ENCODE measurements at places on chromosomes 2 and 18.

GRCh38 chr2:236607471-236608187 is 38.0 kb downstream of the ACKR3 start:
- peak; percentile 82 for DNase-seq

DNA sequence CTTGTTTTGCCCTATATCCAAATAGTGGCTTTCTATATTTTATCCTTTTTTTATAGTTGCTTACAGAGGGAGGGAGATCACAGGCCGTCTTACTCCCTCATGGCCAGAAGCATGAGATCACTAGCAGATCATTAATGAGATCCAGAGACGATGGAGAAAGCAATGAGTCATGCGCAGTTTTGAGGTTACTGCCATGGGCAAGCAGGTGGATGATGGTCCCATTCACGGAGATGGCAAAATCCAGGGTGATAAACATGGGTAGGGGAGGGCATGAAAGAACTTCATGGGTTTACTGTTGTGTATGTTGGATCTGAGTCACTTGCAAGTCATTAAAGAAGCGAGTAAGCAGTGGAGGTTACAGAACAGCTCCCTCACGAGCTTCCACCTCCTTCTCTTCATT is 60.4 kb downstream of the C18orf63 start:
- DNase-seq = no peak

DNA sequence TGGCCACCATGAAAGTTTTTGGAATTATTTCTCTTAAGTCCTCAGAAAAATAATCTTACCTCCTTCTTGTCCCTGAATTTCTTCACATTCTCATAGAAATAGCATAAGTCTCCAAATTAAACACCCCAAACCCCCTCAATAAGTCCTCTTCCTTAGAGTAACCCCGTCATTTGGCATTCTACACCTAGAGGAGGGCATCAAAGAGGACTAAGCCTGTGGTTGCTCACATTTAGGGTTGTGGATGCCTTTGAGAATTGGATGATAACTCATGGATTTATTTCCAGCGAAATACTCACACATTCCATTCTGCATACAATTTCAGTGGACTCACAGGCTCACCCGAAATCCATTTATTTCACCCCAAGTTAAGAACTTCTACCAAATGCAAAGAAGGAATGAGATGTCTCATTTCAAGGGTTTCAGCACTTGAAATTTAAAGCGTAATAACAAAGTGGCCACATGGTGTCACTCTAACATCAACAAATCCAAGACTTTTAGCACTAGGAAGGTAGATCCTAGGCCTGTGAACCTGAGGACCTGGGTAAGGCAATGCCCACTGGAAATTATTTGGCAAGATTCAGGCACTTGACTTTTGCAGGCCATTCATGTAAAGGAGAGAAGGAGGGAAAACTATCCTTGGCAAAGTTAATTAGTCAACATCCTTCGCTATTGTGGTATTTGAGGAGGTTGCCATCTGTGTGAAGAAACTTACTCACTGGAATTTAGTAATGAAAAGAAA is 24.6 kb downstream of the DYTN start:
- DNase-seq = peak; percentile 34

DNA sequence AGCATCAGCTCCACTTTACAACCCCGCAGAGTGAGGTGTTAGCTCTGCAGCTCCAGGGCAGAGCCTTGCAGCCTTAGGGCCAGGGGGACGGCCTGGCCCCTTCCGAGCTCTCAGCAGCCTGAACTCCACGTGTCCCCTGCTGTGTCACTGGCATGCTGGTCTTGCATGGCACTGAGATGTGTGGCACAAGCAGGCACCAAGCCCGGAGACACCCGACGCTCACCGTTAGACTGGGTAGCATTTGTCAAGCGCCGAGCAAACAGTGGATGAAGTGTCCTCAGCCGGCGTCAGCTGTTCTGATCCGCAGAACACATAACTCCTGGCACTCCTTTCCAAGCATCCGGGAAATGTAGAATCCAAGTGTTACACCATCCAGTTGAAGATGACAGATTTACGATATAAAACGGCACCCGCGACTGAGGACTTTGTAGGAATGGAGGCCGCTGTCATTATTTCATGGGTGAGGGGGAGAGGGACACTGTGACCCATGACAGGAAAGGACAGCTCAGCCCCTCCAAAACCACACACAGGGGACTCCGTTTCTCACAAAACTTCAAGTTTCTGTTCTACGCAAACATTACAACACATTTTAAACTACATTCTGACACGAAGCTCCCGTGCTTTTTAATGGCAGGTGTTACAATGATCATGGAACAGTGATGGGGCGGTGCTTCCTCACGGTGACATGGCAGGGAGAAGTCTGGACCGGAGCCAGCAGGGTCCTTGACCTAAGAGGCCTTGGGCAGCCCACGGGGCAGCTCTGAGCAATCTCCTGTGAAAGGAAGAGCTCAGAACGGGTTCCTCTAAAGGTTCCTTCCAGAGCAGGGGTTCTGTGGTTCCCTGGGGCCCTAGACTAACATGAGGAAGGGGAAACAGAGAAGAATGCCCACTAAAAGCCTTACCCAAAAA is 89.4 kb downstream of the HDAC4 start:
- DNase-seq = no peak

DNA sequence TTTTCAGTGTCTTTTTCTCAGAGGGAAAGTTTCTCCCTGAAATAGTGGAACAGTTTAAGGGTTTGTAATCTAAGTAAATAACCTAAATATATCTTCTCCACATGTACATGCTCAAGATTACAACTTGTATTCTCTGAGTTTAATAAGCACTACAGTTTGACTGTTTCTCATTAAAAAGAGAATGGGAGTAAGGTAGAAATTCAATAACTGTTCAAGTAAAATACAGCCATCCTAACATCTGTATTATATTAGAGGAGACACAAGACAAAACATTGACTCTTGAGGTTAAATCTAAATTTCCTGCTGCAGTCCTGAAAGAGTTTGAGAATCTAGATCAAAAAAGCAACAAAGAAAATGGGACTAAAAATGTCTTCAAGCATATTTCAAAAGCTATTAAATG is 73.0 kb upstream of the ZNF397 start:
- no peak for DNase-seq

GRCh38 chr18:37055137-37055802 is 226.3 kb downstream of the KIAA1328 start:
- no peak for DNase-seq

- peak; percentile 64 for DNase-seq
Observed at GRCh38 chr2:146867477-146867986, 977.3 kb upstream of the ACVR2A start.

GRCh38 chr2:127169066-127169660 is 50.9 kb downstream of the CYP27C1 start:
- no peak for DNase-seq

GRCh38 chr18:35610089-35610488 is 28.5 kb downstream of the GALNT1 start:
- peak; percentile 39 for DNase-seq

DNA sequence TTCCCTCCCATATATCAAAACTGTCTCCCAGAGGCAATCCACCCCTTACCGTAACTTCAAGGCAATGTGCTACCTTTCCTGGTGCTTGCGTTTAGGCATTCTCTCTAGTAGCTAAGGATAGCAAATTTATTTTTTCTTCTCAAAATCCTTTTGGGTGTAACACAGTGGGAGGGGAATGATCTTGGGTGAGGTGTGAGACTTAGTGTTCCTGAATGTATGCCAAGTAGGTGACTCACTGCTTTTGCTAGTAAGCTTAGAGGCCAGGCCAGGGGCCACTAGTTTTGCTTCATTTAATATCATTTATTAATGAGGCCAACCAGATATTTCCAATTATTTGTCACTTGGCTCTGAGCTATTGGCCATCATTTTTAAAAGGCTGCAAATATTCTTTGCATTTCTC is 135.5 kb downstream of the NAPG start:
- no peak for DNase-seq

DNA sequence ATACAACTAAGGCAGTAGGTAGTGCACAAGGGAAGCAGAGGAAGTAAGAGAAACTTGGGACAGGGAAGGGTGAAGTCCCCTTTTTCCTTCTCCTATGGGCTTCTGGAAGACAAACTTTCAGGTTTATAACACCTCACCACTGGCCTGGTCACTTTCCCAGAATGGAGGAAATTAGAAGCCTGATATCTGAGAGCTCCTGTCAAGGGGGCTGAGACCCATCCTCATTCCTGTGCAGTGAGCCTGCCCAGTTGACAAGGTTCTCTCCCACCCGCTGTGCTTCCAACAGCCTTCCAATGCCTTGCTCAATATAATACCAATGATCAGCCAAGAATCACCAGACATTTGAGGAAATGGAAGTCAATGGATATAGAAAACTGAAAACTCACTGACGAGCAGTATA is 100.4 kb upstream of the YPEL5 start:
- no peak for DNase-seq

GRCh38 chr2:43852196-43852730 is 13.5 kb downstream of the ABCG8 start:
- DNase-seq = no peak

DNA sequence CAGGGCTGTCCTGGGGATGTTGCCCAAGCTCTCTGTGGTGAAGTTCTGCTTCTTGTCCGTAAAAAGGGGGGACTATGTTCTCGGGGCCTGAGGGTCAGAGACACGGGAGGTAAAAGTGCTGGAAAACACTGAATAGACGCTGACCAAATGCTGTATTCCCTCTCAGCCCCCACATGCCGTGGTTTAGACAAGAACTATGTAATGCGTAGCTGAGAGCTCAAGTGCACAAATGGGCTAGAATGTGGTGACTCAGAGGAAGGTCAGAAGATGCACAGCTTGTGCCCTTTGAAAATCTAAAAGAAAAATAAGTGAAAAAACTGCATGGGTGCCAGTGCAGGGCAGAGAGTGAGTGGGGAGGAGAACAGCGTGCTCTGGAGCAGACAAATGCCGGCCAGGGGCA is 80.3 kb upstream of the MAP4K4 start:
- no peak for DNase-seq

DNA sequence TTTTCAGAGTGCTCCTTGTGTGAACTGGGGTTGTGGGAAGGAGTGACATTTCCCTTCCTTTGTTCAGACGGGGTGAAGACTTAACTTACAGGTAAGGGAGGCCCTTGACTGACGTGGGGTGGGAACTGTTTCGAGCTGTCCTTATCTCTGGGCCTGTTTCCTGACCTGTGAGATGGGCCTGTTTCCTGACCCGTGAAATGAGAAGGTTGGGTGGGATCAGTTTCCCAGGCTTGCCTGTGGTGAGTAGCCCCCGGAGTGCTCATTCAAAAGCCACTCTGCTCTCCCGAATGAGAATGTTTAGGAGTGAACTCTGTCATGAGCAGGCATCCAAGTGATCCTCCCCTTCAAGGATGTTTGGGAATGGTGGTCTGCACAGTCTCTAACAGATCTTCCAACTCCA is 4.1 kb upstream of the LYPD6B start:
- DNase-seq = no peak

GRCh38 chr18:54358495-54359040 is 862 bp downstream of the C18orf54 start:
- DNase-seq = no peak

DNA sequence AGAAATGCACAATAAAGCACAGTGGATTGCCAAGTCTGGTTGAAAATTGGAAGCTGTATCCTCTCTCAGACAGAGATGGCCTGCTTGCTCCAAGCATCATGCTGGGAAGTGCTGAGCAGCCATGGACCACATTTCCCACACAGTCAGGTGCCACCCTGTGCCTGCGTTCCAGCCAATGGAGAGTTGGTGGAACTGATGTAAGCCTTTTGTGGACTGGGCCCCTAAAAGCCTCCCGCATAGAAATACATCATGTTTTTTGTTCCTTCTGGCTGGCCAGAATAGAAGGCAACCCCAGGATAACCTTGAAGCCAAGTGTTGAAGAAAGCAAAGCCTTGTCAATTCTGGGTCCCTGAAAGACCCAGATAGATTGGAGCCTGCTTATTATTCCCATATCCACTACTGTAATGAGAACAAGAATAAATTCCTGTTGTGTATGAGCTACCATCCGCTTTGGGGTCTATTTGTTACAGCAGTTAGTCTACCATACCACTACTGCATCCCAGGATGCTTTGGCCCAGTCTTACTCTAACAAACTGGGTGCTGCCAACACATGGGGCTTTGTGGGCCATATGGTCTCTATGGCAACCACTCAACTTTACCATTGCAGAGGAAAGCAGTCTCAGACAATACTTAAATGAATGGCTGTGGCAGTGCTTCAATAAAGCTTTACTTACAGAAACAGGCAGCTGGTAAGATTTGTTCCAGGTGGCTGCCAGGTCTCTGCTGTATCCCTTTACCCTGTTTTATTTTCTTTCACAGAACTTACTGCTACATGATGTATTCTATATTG is 65.4 kb downstream of the POLE4 start:
- DNase-seq = no peak

DNA sequence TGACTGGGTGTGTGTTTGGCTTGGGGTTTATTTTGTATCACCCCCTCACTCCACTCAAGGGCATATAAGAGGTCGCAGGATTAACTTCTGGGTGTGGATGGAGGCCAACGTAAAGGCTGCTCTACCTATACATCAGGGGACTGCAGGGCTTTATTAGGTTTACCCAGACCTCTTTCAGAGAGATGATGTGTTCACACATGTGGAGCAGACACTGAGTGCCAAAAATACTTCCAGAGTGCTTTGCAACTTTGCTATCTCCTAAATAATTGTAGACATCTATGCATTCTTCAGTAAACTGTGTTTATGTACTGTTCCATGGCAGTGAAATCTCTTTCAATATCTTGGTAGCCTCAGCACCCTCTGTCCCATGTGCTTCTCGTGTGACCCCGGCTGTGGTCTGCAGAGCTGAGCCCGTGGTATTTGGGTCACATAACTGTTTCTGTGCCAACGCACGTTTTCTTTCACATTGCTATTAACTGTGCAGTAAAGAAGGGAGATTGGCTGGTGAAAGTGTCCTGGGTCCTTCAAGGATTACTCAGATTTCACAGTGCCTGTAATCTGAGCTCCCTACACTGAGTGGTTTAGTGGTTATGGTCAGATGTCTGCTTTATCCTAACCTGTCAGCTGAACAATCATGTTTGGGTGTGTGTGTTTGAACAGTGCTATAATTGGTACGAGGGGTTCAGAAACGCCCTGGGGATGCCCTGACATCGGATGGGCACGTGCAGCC is 208.1 kb downstream of the VAPA start:
- no peak for DNase-seq

DNA sequence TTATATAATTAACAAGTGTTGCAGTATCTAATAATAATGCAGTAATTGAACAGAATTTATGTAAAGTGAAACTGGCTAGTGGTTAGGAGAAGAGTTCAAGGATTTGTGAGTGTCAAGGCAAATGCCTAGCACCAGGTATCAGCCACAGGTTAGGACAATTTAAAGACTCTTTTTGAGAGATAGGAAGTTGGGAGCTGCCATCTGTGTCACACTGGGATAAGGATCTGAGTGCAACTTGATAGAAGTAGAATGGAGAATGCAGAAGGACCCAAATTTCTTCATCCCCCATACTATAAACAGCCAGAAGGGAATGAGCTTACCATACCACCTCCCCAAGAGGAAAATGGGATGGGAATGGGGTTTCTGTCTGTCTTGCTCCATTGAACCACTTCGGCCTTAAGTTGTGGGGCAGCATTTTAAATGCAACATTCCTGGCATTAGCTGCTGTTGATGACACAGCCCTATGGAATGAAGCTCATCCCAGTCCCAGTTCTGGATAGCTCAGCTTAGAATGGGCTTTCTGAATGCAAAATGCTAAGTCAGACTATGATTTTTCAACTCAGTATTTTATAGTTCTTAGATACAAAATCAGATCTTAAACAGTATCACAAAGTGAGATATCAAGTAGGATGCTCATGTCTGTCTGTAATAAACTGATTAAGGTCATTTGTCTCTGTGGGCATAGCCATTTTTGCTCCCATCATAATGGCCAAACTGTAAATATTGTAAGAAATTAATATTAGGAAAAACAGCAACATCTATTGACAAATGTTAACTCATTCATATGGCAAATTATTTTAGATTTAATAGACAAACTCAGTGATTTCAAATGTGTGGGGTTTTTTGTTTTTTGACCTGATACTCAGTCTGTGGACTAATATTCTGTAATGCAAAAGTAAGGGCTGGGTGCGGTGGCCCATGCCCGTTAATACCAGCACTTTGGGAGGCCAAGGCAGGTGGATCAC is 44.0 kb downstream of the GPR155 start:
- DNase-seq = peak; percentile 55
